ENCODE measurements at places on chromosomes 12 and 14. TPM values are rescaled to one million over a fixed set of nuclear protein-coding genes. Genes with fewer than 3 reads are reported as not detected.

Gene PTGER2
- total RNA-seq, result 4.7 TPM

- no peak for DNase-seq
These were observed 26.4 kb downstream of the ACTN1 start for GRCh38 chr14:68952531-68953195.

DNA sequence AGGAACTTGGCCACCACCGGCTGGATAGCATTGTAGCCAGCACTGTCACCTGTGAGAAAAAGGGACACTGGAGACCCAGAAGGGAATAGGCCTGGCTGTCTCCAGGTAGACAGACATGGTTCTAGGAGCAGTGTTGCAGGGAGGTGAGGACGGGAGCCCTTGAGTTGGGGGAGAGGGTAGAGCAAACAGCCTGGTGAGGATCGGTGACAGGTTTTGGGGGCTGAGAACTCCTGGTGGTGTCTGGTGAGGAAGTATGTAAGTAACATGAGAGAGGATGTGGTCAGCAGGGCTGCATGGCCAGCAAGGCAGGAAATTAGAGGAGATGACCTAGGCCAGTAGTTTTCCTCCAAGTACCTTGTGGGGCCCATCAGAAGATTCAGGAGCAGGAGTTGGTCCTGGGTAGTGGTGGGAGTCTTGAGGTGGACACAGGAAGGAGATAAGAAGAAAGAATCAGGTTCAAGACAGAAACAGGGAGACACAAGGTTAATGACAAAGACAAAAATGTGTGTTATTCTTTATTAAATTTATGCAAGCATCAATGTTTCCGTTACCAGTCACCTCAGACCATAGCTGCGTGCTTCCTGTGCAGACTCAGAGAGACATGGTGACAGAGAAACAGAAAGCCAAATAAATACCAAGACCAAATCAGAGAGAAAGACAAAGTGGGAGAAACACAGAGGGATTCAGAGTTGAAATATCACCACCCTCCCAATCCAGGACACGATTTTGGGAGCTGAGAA is at the start of gene ARHGAP9:
Gene ARHGAP9, minus strand, starts transcription at position 491 of the 740 bp plus-strand sequence. Its CDS starts 460 bp downstream, at position 31.
- no peak for DNase-seq

Gene SMCO3
- total RNA-seq, result not detected

- no peak for DNase-seq
These were observed 65.2 kb upstream of the PDZRN4 start for GRCh38 chr12:41122894-41123293.

- no peak for DNase-seq
These were observed 213.2 kb downstream of the C12orf50 start for GRCh38 chr12:87815771-87816585.

DNA sequence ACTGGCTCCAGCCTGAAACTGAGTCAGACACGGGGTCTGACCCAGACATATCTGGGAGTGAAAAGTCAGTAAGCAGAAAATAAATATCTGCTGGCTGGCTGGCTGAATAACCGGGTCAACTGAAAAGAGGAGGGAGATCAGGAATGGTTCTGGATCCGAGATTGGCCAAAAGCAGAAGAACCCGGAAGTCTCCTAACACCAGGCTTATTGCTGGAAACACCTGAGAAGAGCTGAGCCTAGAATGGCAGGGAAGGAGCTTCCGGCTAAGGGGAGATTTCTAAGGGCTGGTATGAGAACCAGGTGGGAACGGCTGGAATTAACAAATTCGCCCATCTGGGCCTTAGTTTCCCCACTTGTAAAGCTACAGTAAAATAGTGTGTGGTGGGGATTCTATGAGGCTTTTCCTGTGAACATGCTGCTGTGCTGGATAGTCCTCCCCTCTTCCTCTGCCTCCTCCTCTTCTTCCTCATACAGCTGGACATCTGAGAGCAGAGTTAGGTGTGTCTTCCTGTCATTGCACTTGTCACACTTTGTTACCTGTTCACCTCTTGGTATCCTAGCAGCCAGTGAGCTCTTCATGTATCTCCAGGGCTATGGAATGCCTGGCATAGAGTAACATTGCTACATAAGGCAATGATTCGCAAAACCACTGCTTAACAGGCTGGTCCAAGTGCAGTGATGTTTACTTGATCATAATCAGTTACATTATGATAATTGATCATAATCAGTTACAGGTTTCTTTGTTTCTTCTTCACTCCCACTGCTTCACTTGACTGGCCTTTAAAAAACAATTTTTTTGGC is 2.0 kb upstream of the SHMT2 start:
- DNase-seq, result peak; percentile 46

GRCh38 chr14:98952593-98953350 is 319.2 kb downstream of the BCL11B start:
- DNase-seq, result peak; percentile 65

GRCh38 chr12:132510111-132510724 is 20.3 kb downstream of the FBRSL1 start:
- DNase-seq, result no peak

Gene RGS6
- not detected for total RNA-seq

All from PC-3 (cell line).